H4 (cell line): ENCODE measurements at places on chromosomes 4 and X.

DNA sequence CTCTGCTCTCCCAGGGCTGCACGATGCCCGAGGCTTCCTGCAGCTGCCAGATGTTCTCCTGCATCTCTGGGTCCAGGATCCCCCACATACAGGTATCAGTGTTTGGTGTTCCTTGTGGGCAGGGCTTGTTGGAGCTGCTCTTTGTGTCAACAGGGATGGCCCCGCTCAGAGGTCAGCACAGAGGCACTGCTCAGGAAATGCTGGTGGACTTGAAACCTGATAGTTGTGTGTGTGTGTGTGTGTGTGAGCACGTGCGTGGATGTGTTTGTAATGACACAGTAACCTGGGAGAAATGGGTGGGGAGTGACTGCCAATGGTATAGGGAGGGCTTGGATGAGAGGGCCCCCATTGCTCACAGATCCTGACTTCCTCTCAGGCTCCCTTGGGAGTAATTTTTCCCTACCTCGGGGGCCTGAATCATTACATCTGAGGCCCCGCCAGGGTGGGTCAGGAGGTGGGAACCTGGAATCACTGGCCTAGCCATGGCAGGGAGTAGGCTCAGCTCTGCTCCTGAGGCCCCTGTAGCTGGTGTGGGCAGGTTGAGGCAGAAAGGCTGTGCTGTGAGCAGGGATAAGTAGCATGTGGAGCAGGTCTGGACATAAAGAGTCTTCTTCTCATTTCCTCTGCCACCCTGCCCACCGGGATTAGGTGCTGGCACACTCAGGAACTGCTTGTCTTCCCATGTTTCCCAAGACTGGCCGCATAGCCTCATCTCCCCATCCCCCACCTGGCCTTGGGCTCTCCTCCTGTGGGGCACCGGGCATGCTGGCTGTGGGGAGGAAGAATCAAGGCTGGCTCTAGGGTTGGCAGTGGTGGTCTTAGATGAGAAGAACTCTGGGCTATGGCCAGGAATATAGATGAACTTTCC, 2.5 kb upstream of the EFNB1 start:
- DNase-seq = no peak

GRCh38 chr4:151407018-151407417, 2.0 kb upstream of the FHIP1A start:
- DNase-seq = no peak

GRCh38 chr4:55154290-55154880, 29.0 kb upstream of the KDR start:
- DNase-seq = no peak

GRCh38 chrX:151723156-151723760, 7.4 kb downstream of the FATE1 start:
- no peak for DNase-seq

- DNase-seq = no peak
Measured at GRCh38 chr4:109251396-109251795, 51.1 kb downstream of the COL25A1 start.

- no peak for DNase-seq
Measured at GRCh38 chr4:169341490-169341889, 70.7 kb upstream of the SH3RF1 start.

DNA sequence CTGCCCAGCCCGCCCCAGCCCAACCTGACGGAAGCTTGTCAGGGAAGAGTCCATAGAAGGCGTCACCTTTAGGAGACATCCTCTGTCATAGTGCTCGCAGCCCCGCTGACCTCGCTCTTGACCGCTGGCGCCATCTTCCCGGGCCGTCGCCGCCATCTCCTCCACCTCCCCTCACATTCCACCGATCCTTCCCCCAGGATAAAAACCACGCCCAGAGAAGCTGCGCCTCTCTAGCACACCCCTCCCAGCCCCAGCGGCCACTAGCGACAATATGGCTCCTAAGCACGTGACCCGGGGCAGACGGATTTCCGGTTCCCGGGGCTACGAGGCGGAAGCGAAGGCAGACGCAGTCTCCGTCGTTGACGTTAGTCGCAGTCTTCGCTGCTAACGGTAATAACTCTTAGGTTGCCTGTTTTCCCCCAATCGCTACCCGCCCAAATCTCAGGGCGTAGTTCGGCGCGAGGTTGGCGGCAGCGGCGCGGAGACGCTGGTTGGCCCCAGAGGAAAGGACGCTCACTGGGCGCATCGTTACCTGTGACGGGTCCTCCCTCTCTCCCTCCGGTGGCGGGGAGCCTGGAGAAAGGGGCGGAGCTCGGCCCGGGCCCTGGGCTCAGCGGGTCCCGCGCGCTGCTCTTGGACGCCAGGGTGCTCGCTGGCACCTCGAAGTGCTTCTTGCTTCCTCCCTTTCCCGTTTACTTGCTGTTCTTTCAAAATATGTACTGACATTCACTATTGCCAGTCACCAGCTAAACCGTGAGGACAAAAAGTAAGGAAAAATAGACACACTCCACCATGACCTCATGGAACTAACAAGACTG, at the start of the genes RCHY1 and THAP6:
TSS of gene RCHY1 (minus strand) at position 273 of the 818 bp plus-strand sequence. CDS start at position 156, 117 bp downstream.
TSS of gene THAP6 (plus strand) at position 343 of the 818 bp plus-strand sequence. CDS start 980 bp downstream, outside the sequence.
- peak; percentile 97 for DNase-seq

GRCh38 chr4:112923516-112923915, 125.9 kb upstream of the ANK2 start:
- no peak for DNase-seq

GRCh38 chr4:179989975-179990374, 2253.2 kb upstream of the TENM3 start:
- no peak for DNase-seq

GRCh38 chr4:7183161-7183560, 9.2 kb upstream of the SORCS2 start:
- DNase-seq = no peak

DNA sequence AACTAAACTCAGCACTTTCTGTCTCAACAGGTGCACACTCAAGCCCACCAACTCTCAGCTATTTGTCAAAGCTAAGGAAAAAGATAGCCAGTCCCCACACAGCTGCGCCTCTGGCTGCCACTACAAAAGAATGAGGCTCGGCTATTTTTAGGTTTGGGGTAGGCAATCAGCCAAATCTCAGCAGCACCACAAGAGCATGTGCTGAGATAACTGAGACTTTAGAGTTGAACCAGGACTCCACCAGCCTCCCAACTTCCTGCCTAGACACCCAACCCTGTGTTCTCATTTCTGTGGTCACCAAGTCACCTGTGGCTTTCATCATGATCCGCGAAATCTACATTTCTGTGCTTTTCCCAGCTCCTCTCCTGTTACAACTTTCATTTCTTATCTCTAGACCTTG, 28.0 kb downstream of the DMD start:
- peak; percentile 78 for DNase-seq

DNA sequence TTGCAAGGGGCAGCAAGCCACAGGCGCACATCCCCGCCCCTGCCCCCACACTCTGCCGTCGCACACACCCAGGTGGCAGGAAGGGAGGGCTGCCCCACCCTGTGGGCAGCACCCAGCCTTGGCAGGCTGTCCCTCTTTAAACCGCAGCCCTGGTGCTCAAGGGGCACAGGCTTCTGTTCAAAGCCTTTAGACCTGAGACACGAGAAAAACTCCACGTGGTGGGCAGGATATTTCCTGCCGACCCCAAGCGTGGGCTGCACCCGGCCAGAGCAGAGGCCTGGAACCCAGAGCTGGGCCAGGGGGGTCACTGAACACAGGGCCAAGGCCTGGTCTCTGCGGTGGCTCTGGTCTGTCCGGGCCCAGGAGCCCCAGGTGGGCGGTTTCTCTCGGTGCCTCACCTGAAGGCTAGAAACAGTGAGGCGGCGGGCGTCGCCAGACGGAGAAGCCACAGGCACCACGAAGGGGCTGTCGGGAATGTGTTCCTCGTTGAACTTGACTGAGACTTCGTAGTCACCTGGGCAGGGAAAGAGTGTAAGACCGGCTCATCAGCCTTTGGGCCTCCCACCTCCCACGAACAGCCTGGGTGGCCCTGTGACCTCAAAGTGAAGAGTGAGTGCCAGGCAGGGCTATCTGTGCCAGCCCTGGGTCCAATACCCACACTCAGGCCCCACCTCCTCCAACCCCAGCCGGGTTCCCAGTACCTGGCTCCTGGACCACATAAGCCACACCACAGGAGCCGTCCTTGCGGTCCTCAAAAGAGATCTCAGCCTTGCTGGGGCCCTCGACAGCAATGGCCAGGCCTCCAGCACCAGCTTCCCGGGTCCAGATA, 23.0 kb downstream of the FLNA start:
- DNase-seq = no peak

GRCh38 chr4:75909405-75909804, 7.2 kb upstream of the PPEF2 start:
- no peak for DNase-seq

DNA sequence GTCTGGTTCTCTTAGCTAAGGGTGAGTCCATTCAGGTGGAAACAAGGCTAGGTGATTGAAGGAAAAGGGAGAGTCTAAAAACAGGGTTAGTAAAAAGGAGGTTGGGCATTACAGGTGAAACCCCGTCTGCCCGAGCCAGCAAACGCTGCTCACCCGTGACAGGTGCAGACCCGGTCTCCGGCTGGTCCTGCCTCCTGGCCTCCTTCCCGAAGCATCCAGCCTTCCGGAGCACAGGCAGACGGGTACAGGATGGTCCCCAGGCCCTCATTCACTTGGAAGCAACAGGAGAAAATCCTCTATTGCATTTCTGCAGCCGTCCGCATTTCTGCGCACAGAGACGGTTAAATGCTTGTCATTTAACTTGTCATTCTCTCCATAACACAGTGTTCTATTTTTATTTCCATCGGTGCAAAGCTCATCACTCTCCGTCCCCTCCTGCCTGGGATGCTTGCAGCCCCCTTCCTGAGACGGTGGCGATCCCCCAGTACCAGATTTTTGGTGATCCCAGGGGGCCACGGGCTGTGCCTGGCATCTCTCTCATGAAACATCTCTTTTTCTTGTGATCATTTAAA, 90.8 kb upstream of the PPP2R3B start:
- DNase-seq = no peak

- no peak for DNase-seq
Measured at GRCh38 chr4:55241461-55241860, 104.6 kb upstream of the SRD5A3 start.

- DNase-seq = peak; percentile 29
Measured at GRCh38 chr4:149790172-149790907, 25.3 kb downstream of the IQCM start.

GRCh38 chr4:164725066-164725465, 28.9 kb upstream of the SMIM31 start:
- DNase-seq = peak; percentile 11

GRCh38 chr4:105911426-105911825, 16.2 kb downstream of the NPNT start:
- DNase-seq = no peak

DNA sequence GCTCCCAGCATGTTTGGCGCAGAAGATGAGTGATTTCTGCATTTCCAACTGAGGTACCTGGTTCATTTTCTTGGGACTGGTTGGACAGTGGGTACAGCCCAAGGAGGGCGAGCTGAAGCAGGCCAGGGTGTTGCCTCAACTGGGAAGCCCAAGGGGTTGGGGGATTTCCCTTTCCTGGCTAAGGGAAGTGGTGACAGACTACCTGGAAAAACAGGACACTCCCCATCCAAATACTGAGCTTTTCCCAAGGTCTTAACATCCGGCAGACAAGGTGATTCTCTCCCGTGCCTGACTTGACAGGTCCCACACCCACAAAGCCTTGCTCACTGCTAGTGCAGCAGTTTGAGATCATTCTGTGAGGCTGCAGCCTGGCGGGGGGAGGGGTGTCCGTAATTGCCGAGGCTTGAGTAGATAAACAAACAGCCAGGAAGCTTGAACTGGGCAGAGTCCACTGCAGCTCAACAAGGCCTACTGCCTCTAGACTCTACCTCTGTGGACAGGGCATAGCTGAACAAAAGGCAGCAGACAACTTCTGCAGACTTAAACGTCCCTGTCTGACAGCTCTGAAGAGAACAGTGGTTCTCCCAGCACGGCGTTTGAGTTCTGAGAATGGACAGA, 307.7 kb upstream of the ARSJ start:
- DNase-seq = no peak

DNA sequence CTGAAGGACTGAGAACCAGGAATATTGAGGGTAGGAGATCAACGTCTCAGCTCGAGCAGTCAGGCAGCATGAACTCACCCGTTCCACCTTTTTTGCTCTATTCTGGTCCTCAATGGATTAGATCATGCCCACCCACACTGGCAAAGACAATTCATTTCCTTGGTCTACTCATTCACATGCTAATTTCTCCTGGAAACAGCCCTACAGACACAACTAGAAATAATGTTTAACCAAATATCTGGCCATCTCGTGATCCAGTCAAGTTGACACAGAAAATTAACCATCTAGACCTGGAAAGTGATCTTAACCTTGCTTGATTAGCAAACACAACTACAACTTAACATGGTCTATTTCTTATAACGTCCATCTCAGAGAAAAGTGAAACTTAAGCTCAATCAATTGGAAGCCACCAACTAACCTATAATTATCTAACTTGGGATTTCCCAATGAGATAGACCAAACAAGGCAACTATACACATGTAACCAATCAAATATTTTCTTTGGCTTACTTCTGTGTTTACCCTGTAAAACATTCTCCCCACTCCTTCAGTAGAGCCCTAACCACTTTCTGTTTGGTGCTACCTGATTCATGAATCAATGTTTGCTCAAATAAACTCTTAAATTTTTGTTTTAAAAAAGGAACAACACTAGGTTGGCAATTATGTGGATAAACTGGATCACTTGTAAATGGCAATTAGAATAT, 69.7 kb upstream of the MAMLD1 start:
- DNase-seq = no peak

- DNase-seq = no peak
Measured at GRCh38 chr4:120065974-120066516, 603 bp downstream of the MAD2L1 start.

- no peak for DNase-seq
Measured at GRCh38 chr4:69773484-69773883, 13.1 kb upstream of the SULT1B1 start.

DNA sequence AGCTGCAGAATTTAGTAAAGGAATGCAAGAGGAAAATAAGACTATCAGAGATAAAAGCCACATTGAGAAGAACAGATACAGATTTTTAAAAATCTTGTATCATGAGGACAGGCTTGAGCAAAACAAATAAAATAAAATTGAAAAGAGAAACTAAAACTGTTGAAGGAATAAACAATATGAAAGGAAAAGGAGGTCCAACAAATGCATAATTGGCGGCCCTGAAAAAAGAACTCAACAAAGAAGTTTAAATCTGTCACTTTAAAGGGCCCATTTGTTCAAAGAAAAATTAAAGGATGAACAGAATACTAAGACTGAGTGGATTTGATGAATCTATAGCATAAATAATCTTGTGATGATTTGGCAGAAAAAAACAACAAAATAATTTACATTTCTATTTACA, 36.5 kb downstream of the TMPRSS11B start:
- DNase-seq = no peak

DNA sequence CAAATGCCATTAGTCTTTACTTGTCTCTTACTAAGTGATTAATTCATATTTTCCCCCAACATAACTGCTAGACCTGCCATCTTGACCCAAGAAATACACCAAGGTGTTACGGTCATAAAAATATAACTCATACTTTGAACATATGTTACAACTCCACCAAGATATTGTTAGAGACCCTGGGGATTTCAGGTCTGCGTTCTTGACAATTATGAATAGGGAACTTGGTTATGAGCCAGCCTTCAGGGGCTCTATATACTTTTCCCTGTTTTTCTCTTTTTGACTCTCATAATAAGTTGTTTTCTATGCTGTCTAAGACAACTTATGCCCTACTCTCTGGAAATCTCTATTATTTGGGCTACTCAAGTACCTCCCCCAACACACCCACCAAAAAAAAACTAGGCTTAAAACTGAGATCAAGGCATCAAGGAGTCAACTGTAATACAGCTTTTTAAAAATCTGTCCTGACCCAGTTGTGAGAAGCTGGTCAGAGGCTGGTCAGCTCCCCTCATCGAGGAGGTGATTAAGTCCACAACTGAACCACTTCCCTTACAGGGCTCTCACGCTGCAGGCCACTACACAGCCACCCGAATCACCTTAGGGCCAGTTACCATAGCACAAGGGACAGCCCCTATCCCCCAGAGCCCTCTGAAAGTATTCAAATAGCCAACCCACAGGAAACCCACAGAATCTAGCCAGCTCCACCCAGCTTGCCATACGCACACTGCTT, 10.5 kb upstream of the TLR3 start:
- DNase-seq = no peak
